Right atrium auricular region (tissue), 2 donors: ENCODE measurements at places on chromosomes 3 and 15.

- no peak for DNase-seq
- H3K27me3 ChIP-seq: no peaks in the 10 kb centered on the region
- H3K36me3 ChIP-seq: no peaks in the 10 kb centered on the region
- peaks cover 9% of the 10 kb centered on the region for H3K4me1 ChIP-seq
Observed at GRCh38 chr3:147298511-147298982, 107.8 kb downstream of the ZIC4 start.

GRCh38 chr3:143081844-143082778 lies 37.5 kb upstream of the CHST2 start:
- no peaks in the 10 kb centered on the region for H3K36me3 ChIP-seq
- no peak overlapping the region for H3K27ac ChIP-seq
- DNase-seq: no peak
- H3K27me3 ChIP-seq: no peaks in the 10 kb centered on the region
- no peak overlapping the region for H3K4me3 ChIP-seq
- no peaks in the 10 kb centered on the region for H3K4me1 ChIP-seq

GRCh38 chr3:5195605-5196004 lies 8.1 kb downstream of the EDEM1 start:
- H3K4me1 ChIP-seq: peaks cover 20% of the 10 kb centered on the region
- no peaks in the 10 kb centered on the region for H3K27me3 ChIP-seq
- H3K4me3 ChIP-seq: no peak overlapping the region
- H3K36me3 ChIP-seq: peaks cover 22% of the 10 kb centered on the region
- no peak overlapping the region for H3K27ac ChIP-seq

- H3K4me1 ChIP-seq: peaks cover 17% of the 10 kb centered on the region
- DNase-seq: no peak
- no peak overlapping the region for H3K4me3 ChIP-seq
- peak overlapping the region; percentile 76 for H3K27ac ChIP-seq
Observed at GRCh38 chr3:149388531-149389417, 11.3 kb upstream of the TM4SF1 start.

DNA sequence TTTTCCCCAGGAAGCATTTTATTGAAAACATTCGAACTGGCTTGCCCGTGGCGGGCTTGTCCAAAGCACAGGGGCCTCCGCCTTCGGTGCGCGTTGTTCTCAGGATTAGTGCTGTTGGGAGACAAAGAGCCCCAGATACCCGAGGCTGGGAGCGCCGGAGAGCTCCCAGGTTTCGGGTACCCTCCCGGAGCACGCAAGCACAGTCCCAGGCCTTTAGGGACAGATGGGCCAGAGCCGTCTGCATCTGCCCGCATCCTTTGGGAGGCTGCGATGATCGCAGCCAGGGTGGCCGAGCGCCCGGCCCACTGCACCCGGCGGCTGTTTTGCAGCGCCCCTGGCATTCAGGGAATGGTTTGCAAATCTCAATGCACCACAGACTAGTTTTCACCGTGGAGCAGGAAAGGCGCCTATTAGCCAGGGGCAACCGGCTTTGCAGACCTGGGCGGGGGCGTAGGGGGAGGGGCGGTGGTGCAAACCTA lies 5.0 kb upstream of the FEZF2 start:
- peaks cover 35% of the 10 kb centered on the region for H3K27me3 ChIP-seq
- no peak overlapping the region for H3K27ac ChIP-seq
- DNase-seq: no peak

- H3K27me3 ChIP-seq: no peaks in the 10 kb centered on the region
- no peak for DNase-seq
- H3K4me1 ChIP-seq: no peaks in the 10 kb centered on the region
- H3K4me3 ChIP-seq: no peak overlapping the region
- no peak overlapping the region for H3K27ac ChIP-seq
Observed at GRCh38 chr3:37295925-37296324, 121.5 kb upstream of the LRRFIP2 start.

DNA sequence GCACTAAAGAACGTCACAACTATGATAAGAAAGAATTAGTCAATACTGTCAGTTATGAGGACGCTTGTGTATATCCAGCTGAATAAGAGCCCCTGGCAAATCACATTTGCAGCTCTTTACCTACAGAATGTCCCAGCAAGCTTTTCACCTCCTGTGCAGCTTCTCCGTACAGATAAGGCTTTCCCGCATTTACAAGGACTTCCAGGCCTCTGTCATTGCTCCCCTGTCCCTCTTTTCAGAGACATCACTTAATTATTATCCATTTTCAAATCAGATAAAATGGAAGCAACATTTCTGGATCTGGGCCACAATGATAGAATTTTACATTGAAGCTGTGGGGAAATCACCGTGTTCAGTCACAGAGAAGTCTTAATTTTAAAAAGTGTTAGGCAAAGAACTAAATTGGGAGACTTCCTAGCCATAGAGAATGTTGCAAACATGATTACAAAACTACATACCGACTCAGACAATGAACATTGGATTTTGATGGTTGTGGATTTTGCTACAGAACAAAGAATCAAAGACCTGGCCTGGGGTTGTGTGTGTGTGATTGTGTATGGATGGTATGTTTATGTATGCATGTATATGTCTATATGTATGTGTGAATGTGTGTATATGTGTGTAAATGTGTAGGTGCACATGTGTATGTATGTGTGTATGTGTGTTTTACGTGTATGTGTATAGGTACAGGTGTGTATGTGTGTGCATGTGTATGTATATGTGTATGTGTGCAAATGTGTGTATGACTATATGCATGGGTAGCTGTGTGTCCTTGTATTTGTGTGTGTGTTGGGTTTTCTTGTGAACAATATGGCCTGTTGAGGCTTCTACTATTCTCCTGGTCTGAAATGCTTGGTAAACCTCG lies 41.5 kb downstream of the MGLL start:
- peak overlapping the region; percentile 63 for H3K27ac ChIP-seq
- H3K27me3 ChIP-seq: no peaks in the 10 kb centered on the region
- no peaks in the 10 kb centered on the region for H3K36me3 ChIP-seq
- H3K4me3 ChIP-seq: no peak overlapping the region
- DNase-seq: no peak

DNA sequence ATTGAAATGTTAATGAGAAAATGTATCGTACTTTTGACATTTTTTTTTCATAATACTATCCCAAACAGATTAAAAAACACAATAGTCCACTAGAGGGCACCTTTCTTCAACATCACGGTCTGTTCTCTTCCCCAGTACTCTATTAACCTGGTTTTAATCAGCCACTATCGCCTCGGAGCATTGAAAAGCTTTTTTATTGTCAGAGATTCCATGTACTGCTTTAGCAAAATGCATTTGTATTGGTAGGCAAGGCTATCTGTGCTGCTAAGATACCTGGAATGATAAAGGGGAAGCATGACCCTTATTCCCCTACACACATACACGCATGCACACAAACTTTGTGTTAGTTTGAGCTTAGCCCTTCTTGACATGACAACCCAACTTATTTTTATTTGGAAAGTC lies 160.1 kb upstream of the IL12A start:
- H3K4me3 ChIP-seq: no peak overlapping the region
- peaks cover 31% of the 10 kb centered on the region for H3K4me1 ChIP-seq
- DNase-seq: no peak
- H3K27ac ChIP-seq: no peak overlapping the region
- H3K27me3 ChIP-seq: no peaks in the 10 kb centered on the region

DNA sequence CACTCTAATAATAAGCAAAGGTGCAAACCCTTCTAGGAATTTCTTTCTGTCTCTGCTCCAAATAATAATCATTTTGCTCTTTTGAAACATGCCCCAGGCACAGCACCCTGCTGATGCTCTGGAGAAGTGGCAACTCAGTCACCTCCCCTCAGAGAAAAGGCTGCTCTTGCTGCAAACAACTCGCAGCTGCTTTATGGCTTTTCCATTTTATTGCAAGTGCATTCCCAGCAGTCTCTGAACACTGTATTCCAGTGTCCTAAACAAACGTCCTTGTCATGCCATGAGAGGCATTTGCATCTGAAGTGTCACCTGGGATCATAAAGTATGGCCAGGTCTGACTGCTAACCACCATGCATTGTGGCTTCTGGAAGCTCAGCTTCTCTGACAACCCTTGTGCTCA lies 358.1 kb upstream of the TRIM42 start:
- no peak overlapping the region for H3K4me3 ChIP-seq
- H3K27me3 ChIP-seq: no peaks in the 10 kb centered on the region
- H3K27ac ChIP-seq: no peak overlapping the region
- no peaks in the 10 kb centered on the region for H3K36me3 ChIP-seq
- no peaks in the 10 kb centered on the region for H3K4me1 ChIP-seq

DNA sequence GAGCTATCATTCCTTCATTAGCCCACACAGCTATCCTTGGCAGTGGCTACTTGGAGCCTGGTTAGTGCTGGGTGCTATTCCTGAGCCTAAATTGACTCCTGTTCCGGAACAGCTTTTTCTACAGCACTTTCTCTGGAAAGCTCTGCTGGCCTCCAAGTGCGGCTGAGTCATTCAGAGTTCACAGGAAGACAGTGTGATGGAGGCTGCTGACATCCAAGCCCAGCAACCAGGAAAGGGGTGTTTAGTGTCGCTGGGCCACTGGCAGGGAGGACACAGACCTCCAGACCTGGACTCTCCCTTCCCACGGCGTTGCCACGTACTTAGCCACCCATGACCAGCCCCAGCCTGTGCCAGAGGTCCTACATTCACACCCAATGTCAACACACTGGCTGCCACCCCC lies 28.7 kb downstream of the CACNA2D2 start:
- no peak overlapping the region for H3K4me3 ChIP-seq
- H3K4me1 ChIP-seq: peaks cover 18% of the 10 kb centered on the region
- no peaks in the 10 kb centered on the region for H3K27me3 ChIP-seq
- no peak for DNase-seq
- H3K36me3 ChIP-seq: no peaks in the 10 kb centered on the region
- peak overlapping the region; percentile 57 for H3K27ac ChIP-seq

DNA sequence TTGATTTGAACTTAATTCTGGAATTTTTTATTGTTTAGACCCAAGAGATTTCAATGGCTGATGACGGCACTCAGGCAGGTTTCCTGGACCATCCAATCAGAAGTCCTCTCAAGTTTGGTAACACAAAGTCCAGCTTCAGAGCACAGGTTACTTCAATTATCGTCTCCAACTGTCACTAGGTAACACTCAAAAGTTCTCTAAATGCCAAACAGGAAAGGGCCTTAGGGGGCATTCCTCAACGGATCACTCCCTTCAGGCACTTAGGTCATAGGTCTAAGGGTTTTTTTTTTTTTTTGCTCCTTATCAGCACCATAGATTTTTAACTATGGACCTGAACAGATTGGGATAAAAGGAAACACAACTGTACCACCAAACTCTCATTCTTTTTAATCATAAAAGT lies 85.8 kb downstream of the MEIS2 start:
- no peak for DNase-seq
- H3K4me1 ChIP-seq: peaks cover 25% of the 10 kb centered on the region
- H3K4me3 ChIP-seq: no peak overlapping the region
- H3K36me3 ChIP-seq: no peaks in the 10 kb centered on the region
- H3K27ac ChIP-seq: peak overlapping the region; percentile 9
- no peaks in the 10 kb centered on the region for H3K27me3 ChIP-seq

GRCh38 chr15:53586799-53587198 lies 172.7 kb downstream of the WDR72 start:
- no peak for DNase-seq
- H3K27me3 ChIP-seq: no peaks in the 10 kb centered on the region
- no peaks in the 10 kb centered on the region for H3K36me3 ChIP-seq
- H3K27ac ChIP-seq: no peak overlapping the region
- no peak overlapping the region for H3K4me3 ChIP-seq

GRCh38 chr15:84034578-84035398 lies 200.8 kb upstream of the GOLGA6L4 start:
- H3K27me3 ChIP-seq: no peaks in the 10 kb centered on the region
- no peak overlapping the region for H3K27ac ChIP-seq
- H3K4me1 ChIP-seq: no peaks in the 10 kb centered on the region
- no peaks in the 10 kb centered on the region for H3K36me3 ChIP-seq

- H3K4me1 ChIP-seq: no peaks in the 10 kb centered on the region
- H3K27ac ChIP-seq: no peak overlapping the region
- no peak overlapping the region for H3K4me3 ChIP-seq
- H3K36me3 ChIP-seq: no peaks in the 10 kb centered on the region
- H3K27me3 ChIP-seq: no peaks in the 10 kb centered on the region
Observed at GRCh38 chr3:22836131-22836530, 367.0 kb upstream of the UBE2E2 start.

DNA sequence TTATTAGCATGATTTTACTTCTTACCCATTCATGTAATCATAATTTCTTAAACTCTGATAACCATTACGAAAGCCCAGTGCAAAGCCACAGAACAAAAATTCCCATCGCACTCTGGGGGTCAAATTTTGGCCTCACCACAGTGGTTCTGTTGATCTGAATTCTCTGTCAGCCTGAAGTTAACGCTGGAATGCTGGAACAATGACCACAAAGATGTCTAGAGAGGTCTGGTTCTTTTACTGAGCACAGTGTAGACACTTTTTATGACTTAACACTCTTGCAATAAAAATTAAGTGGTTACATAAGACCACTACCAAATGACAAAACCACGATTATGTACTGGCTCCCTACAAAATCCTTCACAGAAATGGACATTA lies 94.7 kb downstream of the PDZRN3 start:
- no peak for DNase-seq
- H3K4me3 ChIP-seq: no peak overlapping the region
- no peaks in the 10 kb centered on the region for H3K36me3 ChIP-seq

DNA sequence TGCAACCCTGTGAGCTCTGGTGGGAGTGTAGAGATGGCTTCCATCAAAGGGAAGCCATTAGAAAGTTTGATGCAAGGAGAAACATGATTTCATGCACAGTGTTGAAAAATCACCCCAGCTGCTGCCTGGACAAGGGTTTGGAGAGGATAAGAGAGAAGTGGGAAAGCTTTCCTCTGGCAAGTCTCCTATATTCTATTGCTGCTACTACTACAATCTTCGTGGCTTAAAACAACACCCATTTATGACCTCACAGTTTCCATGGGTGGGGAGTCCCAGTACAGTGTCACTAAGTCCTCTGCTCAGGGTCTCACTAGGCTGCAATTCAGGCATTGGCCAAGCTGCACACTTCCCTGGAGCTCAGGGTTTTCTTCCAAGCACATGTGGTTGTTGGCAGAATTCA lies 229.3 kb downstream of the TAFA4 start:
- H3K4me1 ChIP-seq: peaks cover 14% of the 10 kb centered on the region
- no peaks in the 10 kb centered on the region for H3K36me3 ChIP-seq
- H3K4me3 ChIP-seq: no peak overlapping the region
- no peak for DNase-seq
- H3K27ac ChIP-seq: no peak overlapping the region
- H3K27me3 ChIP-seq: no peaks in the 10 kb centered on the region

GRCh38 chr3:111650378-111651275 lies 55.5 kb upstream of the ZBED2 start:
- no peak overlapping the region for H3K4me3 ChIP-seq
- H3K4me1 ChIP-seq: no peaks in the 10 kb centered on the region
- H3K27me3 ChIP-seq: no peaks in the 10 kb centered on the region
- DNase-seq: no peak
- H3K27ac ChIP-seq: no peak overlapping the region
- H3K36me3 ChIP-seq: no peaks in the 10 kb centered on the region

- H3K27me3 ChIP-seq: no peaks in the 10 kb centered on the region
- no peaks in the 10 kb centered on the region for H3K4me1 ChIP-seq
- DNase-seq: no peak
- H3K36me3 ChIP-seq: no peaks in the 10 kb centered on the region
Observed at GRCh38 chr3:117346901-117347300, 637.3 kb downstream of the TUSC7 start.

- no peak for DNase-seq
- H3K4me3 ChIP-seq: no peak overlapping the region
- H3K4me1 ChIP-seq: peaks cover 6% of the 10 kb centered on the region
Observed at GRCh38 chr3:177591379-177591778, 394.1 kb upstream of the TBL1XR1 start.

GRCh38 chr15:68414206-68414555 lies 17.8 kb downstream of the ITGA11 start:
- DNase-seq: no peak
- H3K4me3 ChIP-seq: no peak overlapping the region
- peaks cover 25% of the 10 kb centered on the region for H3K4me1 ChIP-seq
- H3K36me3 ChIP-seq: no peaks in the 10 kb centered on the region
- no peaks in the 10 kb centered on the region for H3K27me3 ChIP-seq
